NCI-H2107 (cell line): ENCODE measurements at places on chromosomes 1 and 21.

DNA sequence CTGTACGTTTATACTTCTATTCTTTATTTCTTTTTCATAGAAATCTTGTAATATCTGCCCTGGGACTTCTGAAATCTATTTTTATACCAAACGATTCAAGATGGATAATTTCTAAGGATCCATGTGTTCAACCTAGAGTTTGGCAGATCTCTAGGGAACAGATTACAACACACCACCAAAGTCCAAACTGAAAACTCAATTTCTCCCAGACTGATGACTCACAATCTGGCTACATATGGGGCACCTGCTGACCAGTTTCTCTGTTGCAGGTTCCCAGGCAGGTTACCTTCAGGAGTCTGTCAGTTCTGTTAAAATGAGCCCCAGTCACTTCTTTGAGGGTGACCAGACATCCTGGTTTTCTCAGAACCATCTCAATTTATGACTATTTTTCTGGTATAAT is 439.4 kb downstream of the GPATCH2 start:
- DNase-seq: no peak

GRCh38 chr1:24435782-24436365 is 20.3 kb downstream of the NIPAL3 start:
- no peak for DNase-seq

- no peak for DNase-seq
Measured at GRCh38 chr21:35107520-35107919, 58.4 kb upstream of the RUNX1 start.

DNA sequence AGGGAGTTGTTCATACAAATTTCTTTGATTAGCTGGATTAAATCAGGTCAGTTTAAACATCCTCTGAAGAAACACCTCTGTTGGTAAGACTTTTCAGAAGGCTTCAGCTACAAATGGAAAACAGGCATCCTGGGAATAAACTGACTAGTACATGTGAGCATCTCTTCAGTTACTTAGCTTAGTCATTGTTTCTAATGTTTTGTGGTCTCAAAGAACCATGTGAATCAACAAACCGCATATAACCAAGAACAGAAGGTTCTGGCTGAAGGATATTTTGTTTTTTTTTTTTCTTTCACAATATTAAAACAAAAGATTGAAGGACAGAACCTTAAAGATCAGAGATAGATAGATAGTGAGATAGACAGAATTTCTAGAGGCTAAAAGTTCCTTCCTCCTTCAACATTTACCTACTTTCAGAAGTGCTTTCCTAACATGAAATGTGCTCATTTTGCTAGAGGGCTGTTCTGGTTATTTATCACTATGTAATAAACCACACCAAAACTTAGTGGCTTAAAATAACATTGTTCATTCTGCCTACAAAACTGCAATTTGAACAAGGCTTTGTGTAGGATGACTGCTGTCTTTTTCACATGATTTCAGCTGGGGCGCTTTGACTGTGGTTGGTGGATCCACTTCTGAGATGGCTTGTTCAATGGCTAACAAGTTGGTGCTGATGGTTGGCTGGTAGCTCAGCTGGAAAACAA is 119.8 kb upstream of the PTGFR start:
- DNase-seq: no peak

DNA sequence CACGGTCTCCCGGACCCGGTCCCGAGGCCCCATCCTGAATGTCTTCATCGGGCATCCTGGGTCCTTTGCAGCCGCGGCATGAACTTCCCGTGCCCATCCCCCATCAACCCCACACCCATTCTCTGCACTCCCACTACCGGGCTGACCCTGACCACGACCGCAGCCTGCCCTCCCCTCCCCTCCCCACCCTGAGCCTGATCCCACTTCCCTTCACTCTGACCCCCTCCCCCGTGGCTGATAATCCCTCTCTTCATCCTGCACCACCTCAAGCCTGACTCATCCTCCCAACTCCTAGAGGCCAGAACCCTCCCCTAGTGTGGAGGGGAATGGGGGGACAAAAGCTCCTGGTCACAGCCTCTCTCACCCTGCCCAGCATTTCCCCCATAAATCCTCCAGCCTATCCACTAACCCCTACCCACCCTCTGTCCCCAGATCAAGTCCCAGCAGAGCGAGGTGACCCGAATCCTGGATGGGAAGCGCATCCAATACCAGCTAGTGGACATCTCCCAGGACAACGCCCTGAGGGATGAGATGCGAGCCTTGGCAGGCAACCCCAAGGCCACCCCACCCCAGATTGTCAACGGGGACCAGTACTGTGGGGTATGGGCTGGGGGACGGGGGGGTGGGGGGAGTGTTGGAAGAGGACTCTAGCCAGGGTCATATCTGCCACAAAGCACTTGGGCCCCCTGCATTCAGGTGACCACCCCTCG is 602 bp downstream of the SH3BGRL3 start:
- DNase-seq: no peak

DNA sequence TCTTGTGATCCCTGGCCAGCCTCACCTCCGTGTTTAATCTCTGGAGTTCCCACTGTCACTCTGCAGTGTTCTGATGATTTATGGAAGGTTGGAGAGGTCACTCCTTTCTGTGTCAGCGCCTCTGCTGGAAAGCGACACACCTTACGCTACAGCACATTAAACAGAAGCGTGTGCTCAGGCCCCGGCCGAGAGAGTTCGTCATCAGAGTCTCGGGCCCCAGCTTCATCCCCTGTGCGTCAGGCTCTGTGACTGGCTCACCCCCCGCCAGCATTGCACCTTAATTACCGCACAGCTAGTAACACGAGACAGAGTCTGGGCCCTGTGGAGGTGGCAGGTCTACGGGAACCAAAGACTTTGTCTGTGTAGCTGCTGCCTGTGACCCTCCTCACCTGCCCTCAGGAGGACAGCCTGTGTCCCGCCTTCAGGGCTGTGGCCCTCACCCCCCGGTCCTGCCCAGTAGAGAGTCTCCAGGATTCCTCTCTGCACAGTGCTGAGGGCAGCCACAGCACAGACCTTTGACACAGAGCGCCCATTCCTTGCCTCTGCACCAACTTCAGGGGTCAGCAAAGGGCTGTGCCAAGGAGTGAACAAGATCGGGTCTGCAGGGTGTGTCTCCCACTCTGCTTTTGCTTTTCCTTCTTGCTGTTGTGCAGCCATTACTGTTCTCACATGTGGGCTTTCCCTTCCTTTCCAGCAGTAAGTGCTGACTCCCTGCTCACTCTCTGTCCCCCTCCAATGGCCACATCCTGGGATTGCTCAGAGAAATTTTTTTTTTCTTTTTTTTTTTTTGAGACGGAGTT is 157.6 kb downstream of the PGBD5 start:
- DNase-seq: peak; percentile 72

GRCh38 chr1:74771913-74772515 is 39.1 kb downstream of the TYW3 start:
- DNase-seq: no peak

DNA sequence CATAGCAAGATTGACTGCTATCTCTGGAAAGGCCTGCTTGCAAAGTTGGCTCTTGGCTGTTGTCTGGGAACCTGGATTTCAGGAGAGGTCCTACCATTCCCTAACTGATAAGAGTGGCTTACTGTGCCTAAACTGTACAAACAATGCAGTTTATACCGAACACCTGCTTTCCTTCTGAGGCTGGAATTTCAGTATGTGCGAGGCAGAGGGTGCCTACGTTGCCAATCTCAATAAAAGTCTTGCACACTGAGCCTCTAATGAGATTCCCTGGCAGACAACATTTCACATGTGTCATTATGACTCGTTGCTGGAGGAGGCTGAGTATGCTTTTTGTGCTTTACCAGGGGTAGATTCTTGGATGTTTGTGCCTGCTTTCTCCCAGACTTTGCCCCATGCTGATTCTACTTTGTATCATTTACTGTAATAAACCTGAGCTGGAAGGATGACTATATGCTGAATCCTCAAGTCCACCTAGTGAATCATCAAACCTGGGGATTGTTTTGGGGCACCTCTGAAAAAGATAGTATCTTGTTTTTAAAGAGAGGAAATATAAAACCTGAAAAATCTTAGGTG is 58.9 kb upstream of the GNG4 start:
- DNase-seq: no peak

DNA sequence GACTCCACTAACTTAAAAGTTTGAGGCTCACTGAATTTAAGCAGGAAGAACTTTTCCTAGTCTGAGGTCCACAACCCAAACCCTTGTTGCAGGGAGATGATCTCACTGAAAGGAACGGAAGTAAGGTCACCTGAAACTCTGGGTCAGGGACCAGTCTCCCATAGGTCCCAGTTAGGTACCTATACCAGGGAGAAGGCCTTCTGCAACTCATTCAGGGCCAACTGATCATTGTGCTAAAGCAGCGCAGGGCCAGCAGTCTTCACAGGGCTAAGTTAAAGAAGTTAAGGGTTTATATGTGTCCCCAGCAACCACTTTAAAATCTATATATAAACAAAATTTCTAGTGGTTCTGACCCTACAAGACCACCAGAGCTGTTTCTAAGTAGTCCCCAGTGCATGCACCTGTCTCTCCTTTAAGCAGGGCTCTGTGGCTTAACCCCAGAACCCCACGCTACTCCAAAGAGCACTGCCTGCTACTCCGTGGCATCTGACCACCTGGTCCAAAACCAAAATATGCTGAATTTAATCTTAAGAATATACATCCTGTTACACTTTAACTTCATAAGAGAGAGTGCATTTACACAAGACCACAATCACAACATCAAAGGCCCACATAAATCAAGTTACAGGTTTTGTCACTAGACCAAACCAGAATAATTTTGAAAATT is 2.8 kb downstream of the SRSF10 start:
- no peak for DNase-seq

DNA sequence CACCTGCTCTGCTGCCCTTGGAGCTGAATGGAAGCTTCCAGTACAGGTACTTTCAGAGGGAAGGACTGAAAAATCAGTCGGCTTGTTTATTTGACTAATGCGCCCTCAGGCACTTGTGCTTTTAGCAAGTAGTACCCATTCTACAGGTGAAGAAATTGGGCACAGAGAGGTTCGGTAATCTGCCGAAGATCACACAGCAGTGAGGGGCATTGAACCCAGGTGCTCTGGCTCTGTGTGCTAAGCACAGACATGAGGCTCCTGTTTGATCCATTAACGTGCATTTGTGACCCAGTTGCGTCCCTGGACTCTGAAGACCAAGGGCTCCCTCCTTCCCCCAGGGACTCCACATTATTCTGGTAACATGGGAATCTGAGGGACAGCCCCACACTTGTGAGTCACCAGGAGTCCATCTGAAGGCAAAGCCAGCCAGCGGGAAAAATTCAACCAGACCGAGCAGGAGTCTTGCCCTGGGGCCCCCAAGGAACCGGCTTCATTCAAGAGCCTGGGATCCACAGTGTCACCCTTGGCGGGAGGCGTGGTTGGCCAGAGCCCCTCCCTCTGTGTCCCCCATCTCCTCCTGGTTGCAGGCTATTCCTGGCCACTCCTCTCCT is 192.4 kb upstream of the ARHGEF16 start:
- no peak for DNase-seq

DNA sequence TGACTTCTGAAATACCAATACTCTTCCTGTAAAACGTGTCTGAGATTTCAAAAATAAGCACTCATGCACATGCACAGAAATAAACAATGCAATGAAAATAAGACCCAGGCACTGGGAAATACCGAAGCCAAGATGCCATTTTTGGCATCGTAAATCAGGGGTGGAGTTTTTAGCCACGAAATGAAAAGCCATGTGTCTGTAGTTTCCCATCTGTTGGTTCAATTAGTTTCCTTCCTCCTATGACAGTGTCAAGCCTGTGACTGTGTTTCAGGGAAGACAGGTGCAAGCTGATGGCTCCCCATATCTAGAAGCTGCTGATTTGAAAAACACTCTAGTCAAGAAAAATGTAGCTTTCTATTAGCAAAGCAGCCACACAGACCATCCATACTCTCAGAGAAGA is 480.4 kb upstream of the CAMK1G start:
- no peak for DNase-seq

GRCh38 chr1:43893006-43893405 is 40.6 kb upstream of the ARTN start:
- no peak for DNase-seq

GRCh38 chr1:12177999-12178441 is 11.2 kb downstream of the TNFRSF1B start:
- no peak for DNase-seq

DNA sequence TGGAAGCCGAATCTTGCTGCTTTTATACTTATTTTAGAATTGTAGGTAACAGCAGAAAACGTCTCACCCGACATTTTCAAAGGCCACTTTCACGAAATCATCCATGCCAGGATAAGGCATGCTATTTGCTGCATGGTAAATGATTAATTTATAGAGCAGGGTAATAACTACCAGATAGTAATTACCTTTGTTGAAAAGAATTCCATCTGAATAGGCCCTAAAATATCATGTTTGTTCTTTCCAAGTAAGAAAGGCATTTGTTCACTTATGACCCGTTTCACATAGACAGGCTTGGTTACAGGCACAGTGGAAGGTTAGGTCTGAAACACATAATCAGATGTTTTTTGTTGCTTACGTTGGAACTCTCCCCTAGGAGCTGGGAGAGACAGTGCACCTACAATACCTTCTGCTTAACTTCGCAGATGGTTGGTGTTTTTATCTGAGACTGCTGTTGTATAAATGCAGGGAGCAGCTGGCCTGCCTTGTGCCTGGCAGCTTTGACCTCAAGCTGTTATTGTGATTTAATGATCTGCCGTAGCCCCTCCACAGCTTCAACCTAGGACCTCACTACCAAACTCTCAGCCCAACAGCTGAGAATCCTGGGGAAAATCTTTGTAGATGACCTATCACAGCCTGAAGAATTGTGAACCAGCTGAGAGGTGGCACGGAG is 1.6 kb downstream of the SLC44A3 start:
- DNase-seq: no peak

DNA sequence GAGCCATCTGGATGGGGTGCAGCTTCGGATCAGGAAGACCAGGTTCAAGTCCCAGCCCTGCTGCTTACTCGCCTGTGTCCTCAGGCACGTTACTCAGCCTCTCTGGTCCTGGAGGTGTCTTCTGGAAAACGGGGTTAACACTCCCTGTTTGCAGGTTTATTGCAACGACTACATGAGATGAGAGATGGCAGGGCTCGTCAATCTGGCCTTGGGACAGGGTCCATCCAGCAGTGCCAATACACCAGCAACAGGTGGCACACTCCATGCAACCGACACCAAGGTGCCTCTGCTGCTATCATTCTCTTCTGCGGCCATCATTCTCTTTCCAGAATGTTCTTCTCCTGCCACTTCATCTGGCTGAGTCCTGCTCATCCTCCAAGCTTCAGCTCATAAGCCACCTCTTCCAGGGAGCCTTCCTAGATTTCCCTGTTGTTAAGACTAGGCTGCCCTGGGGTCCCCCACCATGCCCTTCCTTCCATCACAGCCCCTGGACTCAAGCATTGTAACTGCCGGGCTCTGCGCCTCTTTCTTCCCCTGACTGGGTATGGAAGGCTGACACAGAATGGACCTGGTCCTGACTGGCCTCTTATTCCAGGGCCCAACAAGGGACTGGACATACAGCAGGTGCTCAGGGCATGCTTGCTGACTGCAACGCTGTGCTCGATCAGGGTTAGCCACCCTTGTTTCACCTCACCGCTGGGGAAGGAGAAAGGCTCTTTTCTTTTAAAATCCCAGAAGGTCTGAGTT is 87.4 kb downstream of the DMRTB1 start:
- DNase-seq: no peak
